Myocyte (in vitro differentiated cells): ENCODE measurements at places on chromosomes 7 and 10. TPM values are rescaled to one million over a fixed set of nuclear protein-coding genes. Genes with fewer than 3 reads are reported as not detected.

The SPDYE8 gene
- total RNA-seq = not detected in 2 replicates

The OR2A7 gene
- not detected in 2 replicates for total RNA-seq

The SLC26A3 gene
- total RNA-seq = not detected in 2 replicates

GRCh38 chr7:45140827-45141226 is 16.8 kb upstream of the RAMP3 start:
- no peak for DNase-seq

DNA sequence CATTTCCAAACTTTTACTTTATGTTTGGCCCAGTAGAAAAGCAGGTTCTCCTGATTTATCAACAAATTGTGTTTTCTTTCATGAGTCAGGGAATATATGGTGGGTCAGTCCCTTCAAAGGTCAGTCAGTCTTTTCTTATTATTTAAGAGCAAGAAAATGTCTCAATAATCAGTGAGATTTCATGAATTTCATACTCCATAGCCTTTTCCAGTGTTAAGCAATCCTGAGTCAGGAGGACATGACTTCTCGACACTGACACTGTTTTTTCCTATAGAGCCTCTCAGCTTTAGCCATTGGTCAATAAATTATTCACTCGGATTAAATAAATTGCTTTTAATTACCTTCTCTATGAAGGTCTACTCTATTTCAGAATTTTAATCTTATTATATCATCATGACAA is 334.5 kb downstream of the SORCS1 start:
- no peak for DNase-seq

GRCh38 chr10:12353399-12354242 is 4.3 kb downstream of the CAMK1D start:
- no peak for DNase-seq

- DNase-seq = peak; percentile 88
Observed at GRCh38 chr10:6953271-6953801, 373.3 kb upstream of the PRKCQ start.

DNA sequence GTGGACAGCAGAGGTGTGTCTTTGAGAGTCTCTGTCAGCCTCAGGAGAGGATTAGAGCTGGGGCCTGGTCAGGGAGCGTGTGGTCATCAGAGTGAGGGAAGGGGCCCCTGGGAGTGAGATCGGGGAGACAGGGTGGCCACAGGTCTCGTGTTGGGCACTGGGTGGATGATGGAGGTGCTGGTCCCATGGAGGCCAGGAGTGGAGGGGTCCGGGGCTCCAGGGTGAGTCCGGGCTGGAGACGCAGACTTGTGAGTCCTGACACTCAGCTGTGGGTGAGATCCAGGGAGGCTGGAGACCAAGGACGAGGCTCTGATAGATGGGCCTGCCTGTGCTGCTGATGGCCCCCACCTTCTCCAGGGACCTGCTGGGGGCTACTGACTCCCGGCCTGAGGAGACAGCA is 88.6 kb downstream of the DYNC2I1 start:
- no peak for DNase-seq

The SERPINE1 gene
- 26.6 and 31.9 TPM in 2 replicates for total RNA-seq

The HMX2 gene
- total RNA-seq = not detected in 2 replicates

The WNT8B gene
- not detected in 2 replicates for total RNA-seq

DNA sequence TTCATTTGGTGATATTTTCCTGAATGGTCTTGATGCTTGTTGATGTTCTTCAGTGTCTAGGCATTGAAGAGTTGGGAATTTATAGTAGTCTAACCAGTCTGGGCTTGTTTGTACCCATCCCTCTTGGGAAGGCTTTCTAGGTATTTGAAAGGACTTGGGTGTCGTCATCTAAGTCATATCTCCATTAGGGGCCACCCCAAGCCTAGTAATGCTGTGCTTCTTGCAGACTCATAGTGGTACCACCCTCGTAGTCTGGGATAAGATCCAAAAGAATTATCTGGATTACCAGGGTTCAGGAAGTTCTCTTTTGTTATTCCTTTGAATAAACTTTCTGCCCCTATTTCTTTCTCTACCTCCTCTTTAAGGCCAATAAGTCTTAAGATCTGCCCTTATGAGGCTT is 319.4 kb upstream of the MYO3A start:
- DNase-seq = no peak

GRCh38 chr7:94997547-94997946 is 90.2 kb downstream of the PPP1R9A start:
- no peak for DNase-seq
